ENCODE measurements at places on chromosomes 16 and 17.

- no peak for DNase-seq
These were observed 475 bp upstream of the AMDHD2 start for GRCh38 chr16:2519711-2520080.

GRCh38 chr17:65604070-65604469 lies 42.6 kb upstream of the AXIN2 start:
- no peak for DNase-seq

- no peak for DNase-seq
These were observed 113.7 kb upstream of the ZKSCAN2 start for GRCh38 chr16:25371342-25371741.

DNA sequence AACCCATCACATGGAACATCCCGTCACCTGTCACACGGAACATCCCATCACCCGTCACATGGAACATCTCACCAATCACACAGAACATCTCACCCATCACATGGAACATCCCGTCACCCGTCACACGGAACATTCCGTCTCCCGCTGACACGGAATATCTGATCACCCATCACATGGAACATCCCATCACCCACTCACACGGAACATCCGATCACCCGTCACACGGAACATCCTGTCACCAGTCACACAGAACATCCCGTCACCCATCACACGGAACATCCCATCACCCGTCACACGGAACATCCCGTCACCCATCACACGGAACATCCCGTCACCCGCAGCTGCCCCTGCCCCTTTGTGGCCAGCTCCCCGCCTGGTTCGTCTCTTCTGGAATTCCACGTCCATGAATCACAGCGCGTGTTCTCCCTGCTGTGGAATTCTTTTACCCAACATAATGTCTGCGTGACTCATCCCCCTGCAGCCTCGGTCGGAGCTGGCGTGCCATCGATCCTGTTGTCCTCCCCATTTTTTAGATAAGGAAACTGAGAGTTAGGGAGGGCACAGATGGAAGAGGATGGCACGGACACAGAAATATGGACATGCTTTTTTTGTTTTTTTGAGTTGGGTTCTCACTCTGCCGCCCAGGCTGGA lies 5.6 kb downstream of the CPNE7 start:
- no peak for DNase-seq

DNA sequence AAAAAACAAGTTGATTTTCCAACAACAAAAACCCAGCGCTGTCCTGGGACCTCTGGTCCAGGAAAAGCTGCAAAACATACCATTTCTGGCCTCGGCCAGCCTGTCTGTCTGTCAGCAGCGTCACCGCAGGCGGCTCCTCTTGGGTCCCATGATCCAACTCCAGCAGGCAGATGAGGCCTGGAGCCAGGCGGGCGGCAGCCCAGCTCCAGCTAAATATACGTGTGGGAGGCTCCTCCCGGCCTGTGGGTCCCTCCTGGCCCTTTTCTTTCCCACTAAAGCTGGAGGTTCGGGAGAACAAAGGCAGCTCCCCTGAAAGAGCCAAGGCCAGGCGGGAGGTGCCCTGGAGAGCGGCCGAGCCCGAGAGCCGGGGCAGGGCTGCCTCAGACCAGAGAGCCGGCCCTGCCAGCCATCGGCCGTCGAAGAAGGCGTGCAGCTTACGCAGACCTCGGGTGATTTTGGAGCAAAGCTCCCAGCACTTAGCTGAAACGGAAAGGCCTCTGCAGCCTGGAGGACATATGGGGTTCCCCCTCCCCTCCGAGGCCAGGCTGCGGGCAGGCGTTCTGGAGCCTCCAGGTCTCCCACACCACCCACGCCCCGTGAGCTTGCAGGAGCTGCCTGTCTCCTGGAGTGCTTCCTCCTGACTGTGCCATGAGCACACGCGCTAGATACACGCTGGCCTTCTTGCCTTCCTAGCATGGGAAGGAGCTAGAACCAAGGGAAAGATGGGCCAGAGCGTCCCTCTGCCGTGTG lies 19.9 kb upstream of the JPH3 start:
- DNase-seq: peak; percentile 10

DNA sequence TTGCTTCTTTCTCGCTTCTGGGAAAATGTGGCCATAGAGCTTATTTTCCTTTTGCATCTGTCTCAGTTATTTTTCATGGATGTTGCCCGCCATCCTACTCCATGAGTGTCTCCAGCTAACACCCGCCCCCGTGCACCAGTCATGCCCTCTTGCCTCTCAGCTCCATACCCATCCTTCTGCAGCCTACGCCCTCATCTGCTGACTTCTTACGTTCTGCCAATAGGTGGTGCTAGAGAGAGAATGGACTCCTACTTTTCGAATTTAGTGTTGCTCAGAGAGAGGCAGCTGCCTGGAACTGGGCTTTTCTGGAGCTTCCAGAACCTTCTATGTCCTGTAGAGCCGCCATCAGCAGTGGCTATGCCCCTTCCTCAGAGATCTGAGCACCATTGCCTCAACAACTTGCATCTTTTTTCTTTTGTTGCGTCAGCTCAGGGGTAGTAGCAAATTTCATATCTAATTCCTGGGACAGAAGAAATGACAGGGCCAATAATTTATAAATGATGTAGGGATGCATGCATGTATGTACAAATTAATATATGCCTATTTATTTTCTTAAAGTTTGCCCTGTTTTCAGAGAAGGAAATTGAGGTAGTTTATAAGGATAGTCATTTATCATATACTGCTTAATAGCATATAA lies 119.7 kb upstream of the MYOCD start:
- peak; percentile 57 for DNase-seq

DNA sequence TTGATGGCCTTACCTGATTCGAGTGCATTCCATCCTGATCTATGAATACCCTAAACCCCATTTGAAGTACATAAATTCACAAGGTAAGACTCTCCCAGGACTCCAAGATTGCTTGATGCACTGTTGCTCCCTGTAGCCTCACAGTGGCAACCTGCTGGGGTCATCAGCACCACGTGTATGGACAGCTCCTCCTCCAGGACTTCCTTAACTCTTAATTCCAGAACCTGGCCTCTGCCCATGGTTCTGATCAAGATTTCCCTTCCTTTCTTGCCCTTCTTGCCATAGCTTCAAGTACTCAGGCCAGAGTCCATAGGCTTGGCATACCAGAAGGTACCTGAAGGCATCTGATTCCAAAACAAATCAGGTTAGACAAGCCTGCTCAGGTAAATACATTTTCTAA lies 34.0 kb upstream of the NLK start:
- peak; percentile 35 for DNase-seq

DNA sequence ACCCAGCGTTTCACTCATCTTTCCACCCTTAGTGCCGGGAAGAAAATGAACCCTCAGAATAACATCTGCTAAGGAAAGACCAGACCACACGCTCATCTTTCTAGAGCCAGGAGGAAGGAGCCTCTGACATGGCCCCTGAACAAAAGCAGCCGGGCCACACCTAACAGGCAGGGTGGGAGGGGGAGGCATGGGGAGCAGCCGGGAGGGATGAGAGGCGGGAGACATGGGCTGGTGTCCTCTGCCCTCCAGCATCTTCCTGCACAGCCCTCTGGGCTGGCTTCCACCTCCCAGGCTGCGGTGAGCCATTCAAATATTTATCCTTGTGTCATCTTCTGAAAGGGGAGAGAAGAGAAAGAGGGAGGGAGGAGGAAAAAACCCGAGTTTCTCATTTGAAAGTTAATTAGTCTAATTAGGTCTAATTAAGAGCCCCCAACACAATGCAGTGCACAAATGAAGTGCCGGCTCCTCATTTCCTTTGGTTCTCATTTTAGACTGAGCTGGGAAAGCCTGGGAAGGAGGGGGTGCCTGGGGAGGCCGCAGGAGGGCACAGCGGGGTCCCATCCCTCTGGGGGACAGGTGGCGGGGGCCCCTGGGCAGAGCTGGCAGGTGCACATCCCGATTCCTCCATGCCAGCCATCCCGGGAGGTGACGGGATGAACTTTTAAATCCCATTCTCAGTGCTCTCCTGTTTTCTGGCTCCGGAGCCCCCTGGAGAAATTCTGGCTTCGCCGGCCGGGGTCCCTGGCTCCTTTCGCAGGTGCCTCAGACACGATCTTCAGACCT lies 90.5 kb downstream of the ENGASE start:
- DNase-seq: no peak

- DNase-seq: no peak
These were observed 467.8 kb downstream of the MAF start for GRCh38 chr16:79132701-79133100.

GRCh38 chr16:4214215-4214621 lies 27.7 kb downstream of the SRL start:
- no peak for DNase-seq

DNA sequence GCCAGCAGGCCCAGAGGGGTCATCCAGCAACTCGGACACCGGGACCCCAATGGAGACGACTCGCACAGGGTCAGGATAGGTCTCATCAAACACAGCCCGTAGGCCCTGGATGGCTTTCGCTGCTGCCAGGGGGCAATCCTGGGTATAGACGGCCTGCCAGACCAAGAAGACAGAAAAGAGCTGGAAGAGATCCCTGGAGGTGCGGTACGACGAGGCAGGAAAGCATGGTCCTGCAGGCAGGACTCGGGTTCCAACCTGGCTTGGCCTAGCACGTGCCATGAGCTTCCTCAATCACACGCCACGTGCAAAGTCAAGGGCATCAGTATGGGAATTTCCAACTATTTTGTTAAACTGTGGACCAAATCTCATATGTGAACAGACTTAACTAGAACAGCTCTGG lies 6.3 kb upstream of the EXOSC6 start:
- no peak for DNase-seq

- DNase-seq: no peak
These were observed 70.9 kb upstream of the METRNL start for GRCh38 chr17:83008526-83008925.

DNA sequence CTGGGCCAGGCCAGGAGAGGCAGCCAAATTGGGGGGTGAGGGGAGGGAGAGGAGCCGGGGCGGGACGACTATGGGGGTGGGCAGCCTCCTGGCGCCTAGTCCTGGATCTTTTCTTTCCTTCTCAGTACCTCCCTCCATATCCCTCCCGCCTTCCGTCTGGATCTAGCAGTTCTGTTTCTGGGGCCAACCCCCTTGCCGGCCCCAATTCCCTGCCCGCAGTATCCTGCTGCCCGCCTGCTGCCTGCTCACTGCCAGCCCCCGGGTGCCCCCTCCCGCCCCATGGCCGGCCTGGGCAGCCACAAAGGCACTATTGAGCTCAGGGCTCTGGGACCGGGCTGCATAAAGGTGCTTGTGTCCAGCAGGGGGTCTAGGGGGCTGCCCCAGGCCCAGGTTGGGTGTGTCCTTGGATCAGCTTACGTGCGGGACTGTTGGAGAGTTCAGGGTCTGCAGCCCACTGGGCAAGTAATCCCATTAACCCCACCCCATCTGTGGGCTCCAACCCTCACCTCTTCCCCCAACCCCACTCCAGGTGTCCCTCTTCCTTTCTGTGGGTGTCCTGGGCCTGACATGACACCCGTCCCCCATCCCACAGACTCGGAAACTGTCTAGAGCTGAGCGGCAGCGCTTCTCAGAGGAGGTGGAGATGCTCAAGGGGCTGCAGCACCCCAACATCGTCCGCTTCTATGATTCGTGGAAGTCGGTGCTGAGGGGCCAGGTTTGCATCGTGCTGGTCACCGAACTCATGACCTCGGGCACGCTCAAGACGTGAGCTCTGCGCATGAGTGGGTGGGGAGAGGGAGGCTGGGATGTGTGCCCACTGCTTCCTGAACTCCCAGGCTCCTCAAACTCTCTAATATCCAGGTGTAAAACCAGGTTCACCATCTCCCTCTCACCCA lies 2.0 kb downstream of the WNK4 start:
- no peak for DNase-seq

GRCh38 chr17:38606646-38607611 lies 1.2 kb upstream of the SRCIN1 start:
- no peak for DNase-seq

DNA sequence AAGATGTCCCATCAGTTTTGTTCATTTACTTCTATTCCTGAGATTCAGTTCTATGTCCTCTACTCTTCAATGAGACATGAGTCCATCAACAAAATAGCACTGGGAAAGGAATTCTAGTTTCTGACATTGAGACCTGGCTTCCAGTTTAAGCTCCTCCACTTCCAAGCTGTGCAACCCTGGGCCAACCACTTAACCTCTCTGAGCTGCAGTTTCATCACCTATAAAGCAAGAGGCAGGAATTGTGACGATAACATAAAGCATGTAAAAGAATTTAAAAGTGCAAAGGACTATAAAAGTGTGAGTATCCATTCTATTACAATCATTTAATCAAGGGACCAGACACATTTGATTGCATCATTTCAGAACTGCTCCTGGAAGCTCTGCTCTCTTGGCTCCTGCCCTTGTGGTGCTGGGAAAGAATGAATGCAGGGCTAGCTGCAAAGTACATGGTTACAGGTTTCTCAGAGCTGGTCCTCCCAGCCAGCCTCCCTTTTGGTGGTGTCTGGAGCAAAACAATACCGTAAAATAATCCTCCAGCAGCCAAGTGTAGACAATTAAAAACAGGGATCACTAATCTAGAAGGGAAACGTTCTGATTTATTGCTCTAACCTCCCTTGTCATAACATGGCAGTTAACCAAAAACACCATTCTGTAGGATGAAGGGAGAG lies 113.9 kb downstream of the VPS53 start:
- no peak for DNase-seq

GRCh38 chr17:7014995-7015958 lies 2.9 kb downstream of the RNASEK start:
- peak; percentile 51 for DNase-seq

DNA sequence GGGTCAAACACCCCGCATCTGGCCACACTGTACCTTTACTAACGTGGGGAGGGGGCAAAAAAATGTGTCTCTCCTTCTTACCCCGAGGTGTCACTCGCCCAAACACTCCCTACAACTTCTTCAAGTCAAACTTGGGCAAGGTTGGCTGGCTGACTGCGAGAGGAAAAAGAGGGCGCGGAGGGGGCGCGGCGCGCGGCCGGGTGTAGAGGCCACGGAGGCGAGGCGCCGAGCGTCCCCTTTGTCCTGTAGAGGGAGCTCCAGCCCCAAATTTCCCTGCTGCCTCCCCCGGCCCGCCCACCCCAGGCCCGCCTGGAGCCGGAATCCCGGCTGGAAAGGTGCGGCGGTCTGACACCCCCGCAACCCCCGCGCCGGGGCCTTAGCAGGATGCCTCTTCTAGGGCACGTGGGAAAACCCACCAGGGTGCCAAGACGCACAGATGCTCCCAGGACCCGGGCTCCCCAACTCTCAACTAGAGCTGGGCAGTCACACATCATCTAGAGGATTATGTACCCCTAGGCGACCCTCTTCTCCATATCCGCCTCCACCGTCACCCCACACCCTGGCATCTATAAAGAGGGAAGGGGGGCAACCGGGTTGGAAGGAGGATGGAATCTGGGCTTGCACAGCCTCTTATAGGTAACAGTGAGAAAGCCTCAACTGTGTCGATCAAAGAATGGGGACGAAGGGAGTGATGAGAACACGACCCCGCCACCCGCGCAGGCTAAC lies 4.2 kb downstream of the IRX3 start:
- DNase-seq: peak; percentile 12

Measured in suppressor macrophage (primary cell).